ENCODE measurements at places on chromosomes 12 and 14.

DNA sequence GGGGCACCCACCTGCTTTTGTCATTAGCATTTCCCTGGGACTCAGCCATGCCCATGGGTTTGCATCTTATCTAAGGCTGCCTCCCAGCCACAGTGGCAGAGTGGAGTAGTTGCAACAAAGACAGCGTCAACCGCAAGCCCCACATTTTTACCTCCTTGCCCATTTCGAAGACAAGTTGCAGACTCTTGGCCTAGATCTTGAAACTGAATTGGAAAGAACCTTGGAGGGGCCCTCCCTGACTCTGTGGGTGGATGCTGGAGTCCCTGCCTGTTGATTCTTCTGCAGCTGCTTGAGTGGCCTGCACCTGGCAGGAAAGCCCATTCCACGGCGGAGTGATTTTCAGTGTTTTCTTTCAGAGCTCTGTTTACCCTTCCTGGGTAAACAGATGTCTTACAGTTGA lies 309.0 kb downstream of the VRK1 start:
- DNase-seq: no peak

GRCh38 chr14:94876306-94876705 lies 106.4 kb upstream of the GSC start:
- DNase-seq: no peak

- DNase-seq: no peak
Measured at GRCh38 chr12:118680356-118680963, 300.9 kb upstream of the SRRM4 start.

DNA sequence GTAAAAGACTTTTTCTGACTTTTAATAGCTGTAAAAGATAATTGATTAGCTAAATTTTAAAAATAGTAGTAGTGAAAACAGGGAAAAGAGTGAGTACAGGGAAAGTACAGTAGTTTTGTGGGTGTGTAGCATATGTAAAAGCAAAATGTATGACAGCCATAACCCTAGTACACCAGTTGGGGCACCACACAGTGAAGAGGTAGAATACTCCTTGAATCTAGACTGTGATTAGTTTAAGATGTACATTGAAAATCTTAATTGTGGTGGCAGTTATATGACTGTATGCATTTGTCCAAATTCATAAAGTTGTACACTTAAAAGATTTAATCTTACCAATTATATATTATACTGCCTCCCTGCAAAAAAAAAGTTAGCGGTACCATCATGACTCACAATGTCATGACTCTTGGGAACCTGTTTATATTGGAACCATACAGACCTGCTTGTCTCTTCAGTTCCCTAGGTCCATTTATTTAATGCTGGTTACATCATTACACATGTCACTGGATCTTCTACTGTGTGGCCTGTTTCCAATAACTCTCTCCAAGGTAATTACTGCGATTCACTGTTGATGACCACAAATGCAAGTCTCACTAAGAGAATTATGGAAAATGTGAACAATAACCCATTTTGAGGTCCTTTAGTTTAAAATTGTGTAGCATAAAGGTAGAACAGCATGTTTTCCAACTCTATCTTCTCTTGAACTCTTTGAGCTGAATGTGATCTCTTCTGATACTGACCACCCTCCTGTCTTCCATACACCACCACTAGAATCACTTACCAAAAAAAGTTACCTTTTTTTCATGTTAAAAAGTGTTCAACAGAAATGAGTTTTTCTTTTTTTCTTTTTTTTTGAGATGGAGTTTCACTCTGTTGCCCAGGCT lies 264.2 kb upstream of the AMIGO2 start:
- DNase-seq: peak; percentile 21

DNA sequence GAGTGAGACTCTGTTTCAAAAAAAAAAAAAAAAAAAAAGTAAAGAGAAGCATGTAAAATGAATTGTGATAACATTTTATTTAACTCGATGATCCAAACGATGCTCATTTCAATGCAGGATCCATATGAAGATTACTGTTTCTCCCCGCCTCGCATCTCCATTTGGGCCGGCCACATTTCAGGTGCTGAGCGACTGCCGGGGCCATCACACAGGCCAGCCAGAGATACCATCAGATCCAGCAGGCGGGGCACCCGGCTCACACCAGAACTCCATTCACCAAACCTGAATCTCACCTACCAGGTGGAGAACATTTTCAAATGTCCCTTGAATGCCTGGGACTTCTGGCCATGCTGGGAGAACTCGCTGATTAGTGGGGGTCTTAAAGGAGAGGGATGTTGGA lies 18.0 kb upstream of the FZD10 start:
- DNase-seq: no peak

- peak; percentile 14 for DNase-seq
Measured at GRCh38 chr12:89707703-89708564, 704 bp downstream of the ATP2B1 start.

- no peak for DNase-seq
Measured at GRCh38 chr14:51069055-51069454, 25.9 kb downstream of the TRIM9 start.

- no peak for DNase-seq
Measured at GRCh38 chr14:40318211-40318719, 886.0 kb upstream of the FBXO33 start.

DNA sequence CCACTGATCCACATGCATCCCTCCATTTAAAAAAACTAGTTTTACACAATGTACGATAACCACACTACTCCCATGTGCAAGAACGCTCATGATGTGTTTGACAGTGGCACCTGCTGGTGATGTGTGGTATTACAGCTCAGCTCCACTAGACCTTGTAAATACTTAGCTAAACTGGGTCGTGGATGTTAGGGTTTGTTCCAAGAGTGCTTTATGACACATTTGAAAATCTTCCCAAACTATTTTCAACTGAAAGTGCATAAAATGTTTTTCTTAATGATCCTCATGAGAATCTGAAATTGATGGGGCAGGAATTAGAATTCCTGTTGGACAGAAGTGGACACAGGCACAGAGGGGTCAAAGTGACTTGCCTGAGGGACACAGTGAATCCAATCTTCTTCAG lies 99.2 kb downstream of the SCARB1 start:
- peak; percentile 81 for DNase-seq

- peak; percentile 56 for DNase-seq
Measured at GRCh38 chr12:49364989-49365388, 2.3 kb upstream of the SPATS2 start.

GRCh38 chr12:110348431-110349059 lies 55.0 kb downstream of the ANAPC7 start:
- DNase-seq: no peak

- peak; percentile 86 for DNase-seq
Measured at GRCh38 chr14:49598485-49599300, at the start of gene LRR1. Gene LRR1, plus strand, starts transcription at chr14:49598940. Its CDS starts 81 bp downstream, at chr14:49599021.

- DNase-seq: no peak
Measured at GRCh38 chr12:64521833-64522232, 69.9 kb downstream of the TBK1 start.

GRCh38 chr12:121916719-121917118 lies 1.7 kb upstream of the CFAP251 start:
- DNase-seq: no peak

DNA sequence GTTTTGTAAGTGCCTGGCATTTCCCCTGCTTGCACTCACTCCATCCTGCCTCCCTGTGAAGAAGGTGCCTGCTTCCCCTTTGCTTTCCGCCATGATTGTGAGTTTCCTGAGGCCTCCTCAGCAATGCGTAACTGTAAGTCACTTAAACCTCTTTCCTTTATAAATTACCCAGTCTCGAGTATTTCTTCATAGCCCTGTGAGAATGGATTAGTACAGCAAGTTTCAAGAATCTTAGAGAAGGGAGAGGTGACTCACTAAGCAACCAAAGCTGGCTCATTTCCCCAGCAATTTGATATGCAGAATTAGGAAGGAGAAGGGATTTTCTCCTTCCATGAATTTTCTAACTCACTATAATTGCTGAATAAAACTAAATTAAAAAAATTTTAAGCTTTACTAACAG lies 251.0 kb upstream of the FOXG1 start:
- DNase-seq: peak; percentile 11

- DNase-seq: no peak
Measured at GRCh38 chr14:70773182-70773862, 36.0 kb downstream of the MAP3K9 start.

DNA sequence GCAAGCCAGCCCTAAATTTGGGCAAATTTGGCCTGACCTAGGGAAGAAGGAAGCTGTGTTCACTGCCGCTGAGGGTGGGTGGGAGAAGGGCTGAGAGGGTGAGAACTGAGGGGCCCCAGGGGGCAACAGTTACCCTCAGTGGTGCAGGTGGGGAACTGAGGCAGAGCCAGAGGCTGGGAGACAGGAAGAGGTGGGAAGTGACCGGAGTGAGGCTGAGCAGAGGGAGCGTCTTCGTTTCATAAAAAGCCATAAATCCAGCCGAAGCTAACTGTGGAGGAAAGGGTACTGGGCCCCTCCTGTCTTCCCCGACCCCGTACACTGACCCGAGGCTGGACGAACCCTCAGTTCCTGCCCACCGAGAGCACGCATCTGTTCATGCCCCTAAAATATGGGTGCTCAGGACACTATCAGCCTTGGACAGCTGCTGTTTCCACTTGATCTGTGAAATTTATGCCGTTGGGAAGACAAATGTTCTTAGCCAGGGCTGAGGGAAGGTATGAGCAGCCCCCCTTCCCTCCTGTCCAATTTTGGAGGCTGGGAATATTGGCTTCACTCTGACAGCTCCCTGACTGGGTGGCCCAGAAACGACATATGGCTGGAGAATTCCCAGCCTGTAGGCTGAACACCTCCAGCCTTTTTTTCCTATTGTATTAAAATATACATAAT lies 116.5 kb downstream of the KIF26A start:
- no peak for DNase-seq

DNA sequence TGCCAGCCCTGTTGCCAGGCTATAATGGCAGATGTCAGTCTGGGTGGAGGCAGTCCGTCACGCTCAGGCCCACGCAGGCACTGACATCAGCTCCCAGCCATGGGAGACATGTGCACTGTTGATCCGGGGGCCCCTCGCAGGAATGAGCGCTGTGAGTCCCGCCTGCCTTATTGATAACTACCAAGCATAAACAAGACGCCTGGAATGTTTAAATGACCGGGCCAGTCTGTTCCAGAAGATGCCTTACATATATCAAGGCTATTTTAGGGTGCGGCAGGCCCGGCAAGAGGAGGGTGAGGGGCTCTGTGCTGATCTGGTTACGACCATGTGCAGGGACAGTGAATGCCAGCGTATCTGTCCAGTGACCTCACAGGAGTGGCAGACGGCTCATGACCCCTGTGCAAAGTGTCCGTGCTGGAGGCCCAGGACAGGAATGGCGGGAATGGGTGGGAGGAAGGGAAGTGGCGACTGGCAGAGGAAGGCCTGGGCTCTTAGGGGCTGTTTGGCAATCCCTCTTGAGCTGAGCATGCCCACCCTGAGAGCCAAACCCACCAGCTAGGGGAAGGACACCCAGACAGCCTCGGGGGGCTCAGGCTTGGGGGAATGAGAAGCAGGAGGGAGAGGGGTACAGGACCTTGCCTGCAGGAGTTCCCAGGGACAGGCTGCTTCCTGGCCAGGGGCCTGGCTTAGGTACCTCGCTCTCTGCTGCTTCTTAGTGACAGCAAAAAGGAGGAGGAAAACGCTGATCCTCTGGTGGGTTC lies 49.3 kb downstream of the DLK1 start:
- peak; percentile 57 for DNase-seq

- no peak for DNase-seq
Measured at GRCh38 chr12:108090107-108090899, 38.8 kb upstream of the WSCD2 start.

- DNase-seq: no peak
Measured at GRCh38 chr12:28512406-28512805, 322.1 kb downstream of the CCDC91 start.

DNA sequence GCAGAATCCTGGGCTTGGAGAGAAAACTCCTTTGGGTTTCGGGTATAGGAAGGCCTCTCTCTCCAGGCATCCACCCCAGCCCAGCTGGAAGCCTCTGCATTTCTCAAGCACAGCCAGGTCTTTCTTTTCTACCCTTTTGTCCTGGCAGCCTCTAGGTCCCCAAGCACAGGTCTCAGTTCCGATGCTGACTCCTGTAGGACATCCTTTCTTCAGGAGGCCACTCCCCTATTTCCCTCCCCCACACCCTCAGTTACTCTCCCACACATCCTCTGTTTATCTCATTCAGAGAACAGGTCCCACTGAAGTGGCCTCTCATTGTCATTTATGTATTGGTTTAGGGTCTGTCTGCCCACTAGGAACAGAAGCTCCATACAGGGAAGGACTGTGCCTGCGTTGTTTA lies 352.6 kb downstream of the VRK1 start:
- no peak for DNase-seq

DNA sequence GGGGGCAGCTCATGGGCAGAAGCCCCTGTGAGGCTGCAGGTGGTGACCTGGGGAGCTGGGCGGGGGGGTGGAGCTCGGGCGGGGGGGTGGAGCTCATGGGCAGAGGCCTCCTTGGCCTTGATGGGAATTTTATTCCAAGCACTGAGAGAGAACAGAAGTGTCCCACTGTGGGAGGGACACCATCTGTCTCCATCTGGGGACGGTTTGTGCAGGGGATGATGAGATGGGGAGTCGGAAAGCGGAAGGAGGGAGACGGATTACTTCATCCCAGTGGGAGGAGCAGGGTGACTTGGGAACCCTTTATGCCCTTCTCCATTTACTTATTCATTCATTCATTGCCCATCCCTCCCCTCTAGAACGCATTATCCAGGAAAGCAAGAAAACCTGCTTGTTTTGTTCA lies 304.7 kb downstream of the ADGRD1 start:
- DNase-seq: no peak

GRCh38 chr12:13147688-13148484 lies 44.4 kb upstream of the GSG1 start:
- DNase-seq: no peak

DNA sequence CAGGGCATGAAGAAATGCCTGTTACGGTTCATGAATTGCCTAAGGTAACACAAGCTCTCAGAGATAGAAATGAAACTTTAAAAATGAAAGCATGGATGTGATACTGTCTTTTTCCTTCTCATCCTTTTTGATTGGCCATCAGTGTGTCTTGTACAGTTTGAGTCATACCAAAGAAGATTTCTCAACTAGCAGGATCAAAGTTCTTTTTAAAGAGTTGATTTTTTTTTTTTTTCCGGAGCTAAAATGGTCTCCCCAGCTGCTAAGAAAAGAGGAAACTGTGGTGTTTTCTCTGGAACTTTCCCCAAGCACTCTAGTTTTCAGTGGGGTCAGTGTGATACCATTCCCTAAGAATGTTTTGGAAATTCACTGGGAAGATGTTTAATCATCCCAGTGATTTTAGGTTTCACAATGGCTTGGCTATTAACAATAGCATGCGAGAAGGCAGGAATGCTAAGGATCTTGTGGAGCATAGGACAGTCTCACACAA lies 105.0 kb downstream of the ETNK1 start:
- peak; percentile 14 for DNase-seq

- DNase-seq: no peak
Measured at GRCh38 chr14:103712633-103713247, 2.5 kb downstream of the XRCC3 start.

GRCh38 chr12:21502872-21503271 lies 1.3 kb downstream of the GOLT1B start:
- DNase-seq: no peak

DNA sequence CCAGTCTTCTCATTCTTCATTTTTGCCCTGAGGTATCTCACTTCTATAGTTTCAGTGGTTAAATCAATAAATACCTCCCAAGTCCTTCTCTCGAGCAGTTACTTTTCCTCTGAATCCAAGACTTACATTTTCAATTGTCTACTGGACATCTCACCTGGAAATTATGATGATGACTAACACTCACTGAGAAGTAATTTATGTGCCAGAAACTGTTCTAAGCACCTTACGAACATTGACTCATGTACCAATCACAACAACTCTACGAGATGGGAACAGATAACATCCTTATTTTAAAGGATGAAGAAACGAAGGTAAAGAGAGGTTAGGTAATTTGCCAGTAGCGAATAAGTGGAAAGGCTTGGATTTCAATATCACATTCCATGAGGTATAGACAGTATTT lies 94.1 kb downstream of the EML5 start:
- no peak for DNase-seq
